Left ventricle myocardium superior (tissue), 1 donor: ENCODE measurements at places on chromosomes 5 and 9. TPM values are rescaled to one million over a fixed set of nuclear protein-coding genes. Genes with fewer than 3 reads are reported as not detected.

INSL4 gene
- total RNA-seq, result not detected

C5orf46 gene
- 2.8 TPM for total RNA-seq

QRFP gene
- total RNA-seq, result not detected

SOHLH1 gene
- total RNA-seq, result not detected

TSSK1B gene
- total RNA-seq, result not detected

SLC45A2 gene
- not detected for total RNA-seq

PCDHA9 gene
- not detected for total RNA-seq

TAF11L5 gene
- total RNA-seq, result not detected

ISL1 gene
- total RNA-seq, result not detected

ARHGEF28 gene
- total RNA-seq, result 3.5 TPM

DNA sequence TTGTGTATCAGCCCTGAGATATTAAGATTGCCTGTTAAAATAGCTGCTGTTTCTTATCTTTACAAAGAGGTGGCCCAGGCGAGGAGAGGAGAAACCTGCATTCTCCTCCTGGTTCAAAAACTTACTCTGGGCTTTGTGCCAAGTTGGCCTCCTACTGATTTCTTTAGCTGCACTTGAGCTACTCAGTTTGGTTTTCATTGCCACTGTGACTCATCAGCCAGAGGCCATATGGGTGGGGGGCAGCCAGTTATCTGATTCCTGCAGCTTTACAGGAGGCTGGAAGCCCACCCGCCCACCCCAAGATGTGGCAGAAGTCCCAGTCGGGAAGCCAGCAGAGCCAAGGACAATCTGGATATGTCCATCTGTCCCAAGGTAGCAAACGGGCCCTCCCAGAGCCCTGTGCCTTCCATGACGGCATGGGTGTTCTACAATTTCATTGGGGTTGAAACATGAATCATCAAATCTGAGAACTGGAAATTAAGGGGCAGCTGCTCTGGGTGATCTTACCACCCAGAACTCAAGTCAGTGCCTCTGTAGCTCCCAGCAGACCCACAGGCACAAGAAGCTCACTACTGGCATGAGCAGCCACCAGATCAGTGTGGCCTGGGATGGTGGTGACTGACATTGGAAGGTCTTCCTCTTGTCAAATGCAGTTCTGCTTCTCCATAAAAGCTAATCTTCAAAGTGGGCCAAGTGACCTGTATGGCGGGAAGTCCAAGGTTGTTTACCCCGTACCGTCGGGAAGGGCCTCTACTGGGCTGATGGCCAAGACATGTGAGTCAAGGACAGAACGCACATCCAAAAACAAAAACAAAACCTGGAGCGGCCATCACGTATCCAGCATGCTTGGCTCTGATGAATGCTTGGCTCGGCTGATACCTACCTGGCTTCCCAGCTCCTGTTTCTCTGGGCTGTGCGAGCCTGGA, 15.6 kb downstream of the FCN2 start:
- peak; percentile 69 for DNase-seq

DNA sequence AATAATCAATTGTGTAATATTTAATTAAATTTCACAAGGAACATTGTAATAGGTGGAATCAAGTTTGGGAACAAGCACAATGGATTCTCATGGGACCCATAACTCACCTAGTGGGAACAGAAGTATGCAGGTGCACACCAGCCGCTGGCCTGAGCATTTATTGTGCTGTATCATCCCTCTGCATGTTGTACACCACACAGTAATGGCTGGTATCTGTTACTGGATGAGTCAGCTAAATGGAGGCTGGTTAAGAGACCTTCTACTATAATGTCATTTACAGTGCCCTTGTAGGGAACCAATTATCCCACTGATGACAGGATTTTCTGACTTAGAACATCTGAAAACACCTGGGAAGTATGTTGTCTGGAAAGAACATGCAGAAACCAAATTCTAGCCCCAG, 3.2 kb upstream of the MAP3K1 start:
- DNase-seq, result no peak

- no peak for DNase-seq
Measured at GRCh38 chr9:122116040-122116439, 22.9 kb upstream of the TTLL11 start.

DNA sequence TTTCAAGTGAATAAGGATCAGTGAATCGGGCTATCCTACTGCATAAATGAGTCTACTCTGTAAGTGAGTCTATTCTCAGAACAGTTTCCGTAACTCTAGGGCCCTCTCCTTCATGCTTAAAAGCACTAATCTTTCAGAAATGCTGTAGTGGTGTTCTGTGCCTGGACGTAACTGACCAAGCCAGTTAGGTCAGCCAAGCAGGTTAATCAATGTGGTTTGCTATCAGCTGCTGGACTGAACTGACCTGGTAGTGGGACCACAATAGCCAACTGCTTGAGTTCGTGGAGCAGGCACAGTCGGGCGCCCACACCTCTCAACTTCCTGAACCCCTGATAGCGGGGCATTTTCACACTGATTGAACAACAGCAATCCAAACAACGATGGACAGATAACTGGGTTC, 6.8 kb downstream of the SLC1A3 start:
- DNase-seq, result no peak

- DNase-seq, result no peak
Measured at GRCh38 chr9:33185858-33186257, 18.7 kb upstream of the B4GALT1 start.

- no peak for DNase-seq
Measured at GRCh38 chr5:68419637-68420452, 204.3 kb downstream of the PIK3R1 start.

- peak; percentile 35 for DNase-seq
Measured at GRCh38 chr5:9156282-9156681, 389.6 kb downstream of the SEMA5A start.

DNA sequence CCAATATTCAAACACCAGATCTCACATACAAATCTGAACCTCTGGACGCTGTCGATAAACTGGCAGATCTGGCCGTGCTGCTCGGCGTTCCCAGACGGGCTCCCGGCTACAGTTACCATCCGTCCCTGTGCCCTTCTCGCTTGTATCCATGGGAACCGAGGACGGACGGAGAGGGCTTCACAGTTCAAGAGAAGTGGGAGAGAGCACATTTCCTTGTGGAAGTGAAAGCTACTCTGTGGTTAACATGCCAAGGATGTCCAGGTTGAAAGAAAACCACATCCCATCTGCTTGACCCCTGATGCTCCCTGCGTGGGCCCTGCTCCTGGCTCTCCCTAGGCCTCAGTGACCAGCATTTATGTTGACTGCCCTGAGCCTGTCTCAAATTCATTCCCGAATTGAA, 6.3 kb upstream of the DBN1 start:
- no peak for DNase-seq

DNA sequence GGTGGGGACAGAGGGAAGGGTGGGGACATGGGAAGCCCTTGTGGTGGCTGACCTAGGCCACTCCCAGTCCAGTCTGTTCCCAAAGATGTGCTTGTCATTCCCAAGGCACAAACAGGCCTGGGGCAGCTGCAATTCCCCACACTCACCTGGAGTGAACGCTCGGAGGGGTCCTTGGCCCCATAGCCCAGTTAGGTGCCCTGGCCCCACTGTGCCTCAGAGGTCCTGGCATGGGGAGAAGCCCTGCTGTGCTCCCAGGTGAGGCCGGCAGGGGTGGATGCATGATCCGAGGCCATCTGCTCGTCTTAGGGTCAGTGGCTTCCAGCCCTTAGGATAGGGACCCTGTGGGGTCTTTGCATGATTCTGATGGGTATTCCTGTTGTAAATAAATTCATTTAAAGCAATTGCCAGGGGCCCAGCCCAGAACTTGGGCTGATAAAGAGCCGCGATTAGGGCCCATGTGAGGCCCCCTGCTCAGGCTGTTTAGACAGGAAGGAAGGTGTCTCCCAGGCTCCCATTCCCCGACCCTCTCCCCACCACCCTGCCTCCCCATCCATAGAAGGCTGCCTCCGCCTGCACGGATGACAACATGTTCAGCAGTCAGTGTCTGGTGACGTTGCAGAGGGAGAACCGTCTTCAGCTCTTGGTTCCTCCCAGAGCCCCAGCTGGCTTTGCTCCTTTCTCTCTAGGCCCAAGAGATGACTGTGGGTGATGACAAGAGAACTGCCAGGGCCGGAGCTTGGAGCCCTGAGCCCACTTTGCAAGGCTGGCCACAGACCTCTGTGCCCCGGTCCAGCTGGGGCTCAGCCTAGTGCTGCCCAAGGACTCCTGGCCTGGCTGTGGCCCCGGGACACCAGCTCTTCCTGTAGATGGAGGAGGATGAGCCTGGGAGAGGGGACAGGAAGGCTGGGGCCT, 28.4 kb upstream of the IRX4 start:
- DNase-seq, result no peak

GRCh38 chr5:155735388-155735787, 591.6 kb upstream of the SGCD start:
- DNase-seq, result peak; percentile 85

- DNase-seq, result no peak
Measured at GRCh38 chr5:163772644-163773043, 267.2 kb downstream of the MAT2B start.

DNA sequence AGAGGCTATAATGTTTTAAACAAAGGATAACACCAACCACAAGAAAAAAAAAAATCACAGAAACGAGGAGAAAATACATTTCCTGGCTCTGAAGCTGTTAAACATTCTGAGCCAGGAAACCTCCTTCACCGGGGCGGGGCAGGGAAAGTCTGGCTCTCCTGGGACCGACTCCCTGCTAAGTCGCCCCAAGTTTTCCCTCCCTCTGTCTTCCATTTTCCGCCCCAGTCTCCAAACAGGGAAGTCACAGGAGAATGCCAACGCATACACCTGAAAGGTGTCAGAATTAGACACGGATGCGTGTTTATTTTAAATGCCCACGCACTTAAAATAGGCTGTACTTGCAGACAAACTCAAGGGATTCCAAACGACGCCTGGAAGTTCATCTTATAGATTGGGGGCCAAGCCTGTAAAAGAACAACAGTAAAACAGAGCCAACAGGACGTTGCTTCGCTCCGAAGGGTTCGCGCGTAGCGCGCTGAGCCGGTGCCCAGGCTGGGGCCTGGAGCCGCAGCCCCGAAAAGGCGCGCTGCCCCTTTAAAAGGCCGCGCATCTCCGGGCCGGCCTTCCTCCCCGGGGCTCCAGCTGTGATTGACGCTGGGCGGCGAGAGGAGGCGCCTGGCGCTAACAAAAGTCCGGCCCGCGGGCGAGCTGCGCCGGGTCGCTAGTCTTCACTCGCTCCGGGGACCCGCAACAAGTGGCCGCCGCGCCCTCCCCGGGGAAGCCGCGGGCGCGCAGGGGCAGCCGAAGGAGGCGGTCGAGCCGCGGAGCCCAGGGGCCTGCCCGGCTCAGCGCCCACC, at the start of gene FBXL7:
Gene FBXL7 (plus strand): TSS at position 653 of the 797 bp plus-strand sequence.
- DNase-seq, result peak; percentile 92

GRCh38 chr5:64164166-64164565, 1.5 kb upstream of the RNF180 start:
- DNase-seq, result no peak

- DNase-seq, result no peak
Measured at GRCh38 chr5:109045710-109046109, 298.0 kb downstream of the FER start.

- DNase-seq, result no peak
Measured at GRCh38 chr9:75231167-75231566, 142.9 kb downstream of the OSTF1 start.

DNA sequence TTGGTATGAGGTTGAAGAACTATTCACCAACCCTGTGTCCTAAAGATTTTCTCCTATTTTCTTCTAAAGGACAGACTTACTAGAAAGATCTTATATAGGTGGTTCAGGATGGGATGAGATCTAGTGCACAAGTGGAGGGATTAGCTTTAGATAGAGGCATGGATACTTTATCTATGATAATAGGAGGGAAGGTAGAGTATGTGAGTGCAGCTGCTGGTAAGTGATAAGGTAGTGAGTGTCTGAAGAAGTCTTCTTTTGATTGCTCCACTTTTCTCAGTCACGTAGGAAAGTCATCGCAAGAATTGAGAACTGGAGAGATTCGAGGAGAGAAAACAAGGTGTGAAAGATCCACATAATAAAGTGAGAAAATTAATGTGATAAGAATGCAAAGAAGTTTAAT, 6.0 kb upstream of the NDUFS4 start:
- no peak for DNase-seq

- no peak for DNase-seq
Measured at GRCh38 chr5:143471041-143471509, 67.6 kb upstream of the NR3C1 start.

GRCh38 chr9:127196826-127197145, 67.8 kb upstream of the GARNL3 start:
- DNase-seq, result no peak

GRCh38 chr9:18393340-18394130, 80.4 kb upstream of the ADAMTSL1 start:
- DNase-seq, result no peak

DNA sequence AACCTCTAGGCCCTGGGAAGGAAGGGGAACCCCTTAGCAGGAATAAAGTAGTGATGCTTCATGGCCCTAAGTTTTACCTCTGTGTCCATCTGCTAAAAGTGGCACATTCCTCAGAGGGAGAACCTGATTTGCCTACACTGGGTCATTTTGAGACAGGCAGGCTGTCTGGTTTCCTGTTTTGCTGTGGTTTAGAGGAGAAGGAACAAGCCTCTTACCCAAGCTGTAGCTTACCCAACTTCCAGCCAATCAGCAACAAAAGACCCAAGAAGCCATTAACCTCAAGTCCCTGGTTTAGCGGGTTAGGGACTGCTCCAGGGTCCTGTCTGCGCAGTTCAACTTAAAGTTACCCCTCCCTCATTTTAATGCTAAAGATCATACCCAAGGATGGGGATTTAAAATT, 411.0 kb downstream of the MAT2B start:
- no peak for DNase-seq

GRCh38 chr9:35599763-35600604, 5.1 kb upstream of the TESK1 start:
- DNase-seq, result no peak

- no peak for DNase-seq
Measured at GRCh38 chr5:32474209-32474854, 29.8 kb upstream of the ZFR start.

GRCh38 chr5:127210042-127210441, 80.6 kb upstream of the MEGF10 start:
- no peak for DNase-seq

GRCh38 chr5:473551-474192, 30.7 kb downstream of the EXOC3 start:
- peak; percentile 57 for DNase-seq

DNA sequence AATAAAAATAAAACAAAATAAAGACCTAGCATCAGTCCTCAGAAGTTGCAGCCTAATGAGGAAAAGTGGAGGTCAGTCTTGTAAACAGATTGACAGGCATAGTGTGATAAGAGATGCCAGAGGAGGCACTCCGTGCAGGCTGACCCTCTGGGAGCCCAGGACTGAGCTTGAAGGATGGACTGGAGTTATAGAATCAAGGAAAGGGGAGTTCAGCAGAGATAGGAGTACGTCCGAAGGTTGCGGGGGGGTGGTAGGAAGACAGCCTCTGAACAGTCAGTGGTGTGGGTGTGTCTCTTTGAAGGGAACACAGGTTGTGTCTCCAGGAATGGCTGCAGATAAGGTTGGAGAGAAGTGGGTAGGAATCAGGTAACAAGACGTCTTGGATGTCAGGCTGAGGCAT, 126.1 kb upstream of the CPEB4 start:
- no peak for DNase-seq

- no peak for DNase-seq
Measured at GRCh38 chr5:119333421-119333851, 22.4 kb upstream of the TNFAIP8 start.

- no peak for DNase-seq
Measured at GRCh38 chr5:78927657-78928282, 57.3 kb downstream of the ARSB start.

GRCh38 chr5:175706499-175706898, 48.6 kb downstream of the HRH2 start:
- DNase-seq, result no peak
